ENCODE measurements at places on chromosomes 6 and 20. TPM values are rescaled to one million over a fixed set of nuclear protein-coding genes. Genes with fewer than 3 reads are reported as not detected.
A peak's percentile ranks its signal among the peaks of the same experiment; 100 is the strongest.

The TAGAP gene
- 0.44 TPM for total RNA-seq

The C6orf163 gene
- 0.40 TPM for total RNA-seq

The HMGCLL1 gene
- 0.53 TPM for total RNA-seq

The DPPA5 gene
- not detected for total RNA-seq

The CLVS2 gene
- 0.86 TPM for total RNA-seq

The OR2B6 gene
- not detected for total RNA-seq

The PAX1 gene
- 0.24 TPM for total RNA-seq

The C20orf141 gene
- total RNA-seq, result not detected

The ZBTB46 gene
- 7.1 TPM for total RNA-seq

The PTK6 gene
- total RNA-seq, result not detected

GRCh38 chr20:23655491-23656211 is 17.9 kb upstream of the CST3 start:
- no peak overlapping the region for H3K4me3 ChIP-seq
- H3K27me3 ChIP-seq, result no peaks in the 10 kb centered on the region
- no peak for DNase-seq
- peaks cover 21% of the 10 kb centered on the region for H3K4me1 ChIP-seq
- H3K27ac ChIP-seq, result peak overlapping the region; percentile 34

GRCh38 chr6:95417856-95418255 is 159.5 kb upstream of the MANEA start:
- DNase-seq, result no peak
- H3K27me3 ChIP-seq, result no peaks in the 10 kb centered on the region
- no peak overlapping the region for H3K27ac ChIP-seq
- H3K4me3 ChIP-seq, result no peak overlapping the region
- H3K36me3 ChIP-seq, result no peaks in the 10 kb centered on the region
- no peaks in the 10 kb centered on the region for H3K4me1 ChIP-seq

DNA sequence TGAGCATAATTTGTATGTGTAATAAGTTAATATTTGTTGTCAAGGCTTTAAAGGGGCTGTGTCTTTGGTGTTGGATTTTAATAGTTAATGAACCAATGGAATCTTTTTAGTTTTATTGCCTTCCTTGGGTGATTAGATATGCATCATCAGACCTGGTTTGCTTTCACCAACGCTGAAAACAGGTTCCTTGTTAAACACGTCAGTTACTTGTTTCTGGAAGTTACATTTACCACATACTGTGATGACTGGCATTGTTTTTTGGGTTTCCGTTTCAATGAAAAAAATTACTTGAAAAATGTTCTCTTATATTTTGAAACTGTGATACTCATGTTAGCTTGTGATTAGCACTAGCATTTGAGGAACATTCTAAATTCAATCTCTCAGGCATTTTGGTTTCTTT is 58.6 kb upstream of the RNF144B start:
- H3K4me3 ChIP-seq, result no peak overlapping the region
- peak overlapping the region; percentile 49 for H3K27ac ChIP-seq
- H3K4me1 ChIP-seq, result peaks cover 30% of the 10 kb centered on the region
- DNase-seq, result no peak
- H3K27me3 ChIP-seq, result no peaks in the 10 kb centered on the region

DNA sequence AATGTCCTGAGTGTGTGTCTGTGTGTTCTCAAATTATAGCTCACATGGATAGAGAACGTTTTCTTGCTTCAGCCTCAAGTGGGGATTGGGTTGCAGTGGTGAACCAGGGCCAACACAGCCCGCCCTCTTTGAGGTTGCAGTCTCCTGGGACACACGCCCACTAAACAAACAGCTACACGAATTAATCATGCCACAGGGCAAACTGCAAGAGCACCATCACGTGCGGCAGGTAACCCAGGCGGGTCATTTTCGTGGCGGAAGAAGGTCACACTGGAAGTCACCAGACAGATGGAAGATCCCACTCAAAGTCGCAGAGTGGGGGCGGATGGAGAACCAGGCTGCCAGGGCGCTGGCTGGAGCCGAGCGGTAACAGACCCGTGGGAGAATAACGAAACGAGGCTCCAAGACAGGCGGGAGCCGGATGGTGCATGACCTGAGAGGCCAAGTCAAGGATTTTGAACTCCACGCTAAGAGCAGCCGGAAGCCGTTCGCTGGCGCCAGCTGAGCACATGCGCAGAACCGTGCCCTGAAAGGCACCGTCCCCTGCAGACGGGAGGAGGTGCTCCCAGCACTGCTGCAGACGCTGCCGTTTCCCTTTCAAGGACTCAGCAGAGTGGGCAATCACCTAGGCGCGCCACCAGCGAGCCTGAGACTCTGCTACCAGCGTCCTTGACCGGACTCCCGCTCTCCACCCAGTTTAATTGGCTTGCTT is 10.7 kb downstream of the DLL1 start:
- no peaks in the 10 kb centered on the region for H3K27me3 ChIP-seq
- peak; percentile 66 for DNase-seq
- peak overlapping the region; percentile 58 for H3K4me3 ChIP-seq
- H3K4me1 ChIP-seq, result peaks cover 22% of the 10 kb centered on the region
- H3K36me3 ChIP-seq, result no peaks in the 10 kb centered on the region

DNA sequence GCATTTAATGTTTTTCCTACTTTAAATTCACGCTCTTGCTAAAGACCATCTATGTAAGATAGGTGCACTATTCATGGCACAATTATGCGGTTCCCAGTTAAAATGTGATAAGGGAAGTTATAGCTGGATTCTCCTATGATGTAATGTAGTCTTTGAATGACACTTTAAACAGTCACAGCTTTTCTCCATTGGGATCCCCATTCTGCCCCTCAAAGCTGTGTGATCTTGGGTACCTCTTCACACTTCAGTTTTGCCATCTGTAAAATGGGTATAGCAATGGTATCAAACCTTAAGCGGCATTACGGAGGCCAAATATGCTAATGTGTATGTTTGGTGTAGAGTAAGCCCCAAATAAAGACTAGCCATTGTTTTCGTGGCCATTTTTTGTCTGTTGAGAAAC is 64.7 kb upstream of the ZNF217 start:
- H3K4me1 ChIP-seq, result no peaks in the 10 kb centered on the region
- H3K27me3 ChIP-seq, result no peaks in the 10 kb centered on the region
- no peak for DNase-seq
- H3K27ac ChIP-seq, result no peak overlapping the region
- H3K4me3 ChIP-seq, result no peak overlapping the region

GRCh38 chr6:16377470-16377869 is 139.1 kb downstream of the GMPR start:
- no peak for DNase-seq
- no peaks in the 10 kb centered on the region for H3K36me3 ChIP-seq
- no peak overlapping the region for H3K4me3 ChIP-seq
- no peak overlapping the region for H3K27ac ChIP-seq
- H3K27me3 ChIP-seq, result no peaks in the 10 kb centered on the region

DNA sequence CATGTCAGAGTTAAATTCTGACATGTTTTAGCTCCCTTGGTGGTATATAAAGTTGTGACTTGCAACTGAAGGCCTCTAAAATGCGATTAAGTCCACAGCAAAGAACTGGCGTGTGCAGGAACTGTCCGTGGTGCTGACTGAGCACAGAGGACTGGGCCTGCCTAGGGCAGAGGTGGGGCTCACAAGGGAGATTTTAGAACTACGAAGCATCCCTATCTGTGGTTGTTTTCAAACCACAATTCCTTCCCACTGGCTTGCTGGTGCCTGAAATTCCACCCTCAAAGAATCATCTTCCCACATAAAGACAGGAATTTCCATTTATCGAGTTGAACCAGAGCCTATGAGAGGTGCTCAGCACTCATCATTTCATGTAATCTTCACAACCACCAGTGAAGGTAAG is 30.1 kb downstream of the RIMS4 start:
- DNase-seq, result no peak
- H3K4me1 ChIP-seq, result no peaks in the 10 kb centered on the region
- H3K4me3 ChIP-seq, result no peak overlapping the region
- no peaks in the 10 kb centered on the region for H3K36me3 ChIP-seq
- no peaks in the 10 kb centered on the region for H3K27me3 ChIP-seq

DNA sequence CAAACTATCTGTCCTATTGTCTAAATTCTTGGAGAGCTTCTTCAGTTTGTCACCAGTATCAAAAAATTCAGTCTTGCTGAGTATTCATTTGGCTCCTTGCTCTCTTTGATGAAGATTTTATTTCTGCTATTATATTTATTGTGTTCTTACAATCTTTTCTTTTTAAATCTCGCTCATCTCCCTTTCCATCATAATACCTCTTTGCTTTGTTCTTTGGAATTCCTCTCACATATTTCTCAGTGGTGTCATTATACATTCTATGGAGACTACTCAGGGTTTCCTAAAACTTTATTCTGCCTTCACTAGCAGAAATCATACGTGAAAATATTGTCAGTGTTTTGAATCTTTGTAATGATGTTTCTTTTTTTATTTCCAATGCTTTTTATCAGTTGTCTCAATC is 445.2 kb upstream of the ID4 start:
- H3K27ac ChIP-seq, result no peak overlapping the region
- H3K27me3 ChIP-seq, result no peaks in the 10 kb centered on the region
- H3K36me3 ChIP-seq, result no peaks in the 10 kb centered on the region
- DNase-seq, result no peak

GRCh38 chr6:157151029-157151428 is 172.3 kb downstream of the TMEM242 start:
- peaks cover 15% of the 10 kb centered on the region for H3K4me1 ChIP-seq
- no peak overlapping the region for H3K4me3 ChIP-seq
- H3K36me3 ChIP-seq, result peaks cover 5% of the 10 kb centered on the region

GRCh38 chr20:41507436-41507835 is 110.7 kb downstream of the CHD6 start:
- H3K36me3 ChIP-seq, result no peaks in the 10 kb centered on the region
- no peaks in the 10 kb centered on the region for H3K27me3 ChIP-seq
- peaks cover 39% of the 10 kb centered on the region for H3K4me1 ChIP-seq
- H3K27ac ChIP-seq, result no peak overlapping the region
- DNase-seq, result no peak
